AG08395 (cell line): ENCODE measurements at places on chromosomes 5 and 9.

DNA sequence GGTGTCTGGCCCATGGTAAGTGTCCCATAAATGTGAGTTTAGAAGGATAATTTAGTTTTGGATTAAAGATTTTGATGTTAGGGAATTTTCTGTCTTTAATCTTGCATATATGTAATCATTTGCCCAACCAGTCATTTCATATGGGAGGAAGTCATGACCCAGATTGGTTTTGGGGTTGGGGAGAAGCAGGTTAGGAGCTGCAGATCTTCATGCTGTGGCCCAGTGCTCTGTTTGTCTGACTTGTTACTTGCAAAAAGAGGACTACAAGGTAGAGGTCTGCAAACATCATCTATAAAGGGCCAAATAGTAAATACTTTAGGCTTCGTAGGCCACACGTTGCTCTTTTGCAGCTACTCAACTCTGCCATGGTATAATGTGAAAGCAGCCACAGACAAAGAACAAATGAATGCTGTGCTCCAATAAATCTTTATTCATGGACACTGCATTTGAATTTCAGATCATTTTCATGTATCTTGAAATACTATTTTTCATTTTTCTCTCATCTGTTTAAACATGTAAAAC lies 16.8 kb downstream of the OSTF1 start:
- DNase-seq: no peak

DNA sequence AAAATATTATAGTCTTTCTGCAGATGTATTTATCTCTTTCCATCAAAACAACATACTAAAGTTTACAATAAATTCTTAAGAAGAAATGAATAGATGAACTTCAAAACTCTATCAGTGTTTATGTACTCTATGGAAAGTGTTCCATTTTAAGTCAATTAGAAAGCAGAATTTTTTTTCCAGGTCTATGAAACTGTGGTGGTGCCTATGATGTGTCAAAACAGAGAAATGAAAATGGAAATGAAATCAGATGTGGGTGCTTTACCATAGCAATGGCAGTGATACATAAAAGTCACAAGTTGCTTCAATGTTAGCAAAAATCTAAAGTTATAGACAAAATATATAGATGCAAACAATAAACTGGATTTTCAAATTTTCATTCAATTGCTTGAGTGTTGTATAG lies 97.3 kb downstream of the PTCH1 start:
- no peak for DNase-seq

DNA sequence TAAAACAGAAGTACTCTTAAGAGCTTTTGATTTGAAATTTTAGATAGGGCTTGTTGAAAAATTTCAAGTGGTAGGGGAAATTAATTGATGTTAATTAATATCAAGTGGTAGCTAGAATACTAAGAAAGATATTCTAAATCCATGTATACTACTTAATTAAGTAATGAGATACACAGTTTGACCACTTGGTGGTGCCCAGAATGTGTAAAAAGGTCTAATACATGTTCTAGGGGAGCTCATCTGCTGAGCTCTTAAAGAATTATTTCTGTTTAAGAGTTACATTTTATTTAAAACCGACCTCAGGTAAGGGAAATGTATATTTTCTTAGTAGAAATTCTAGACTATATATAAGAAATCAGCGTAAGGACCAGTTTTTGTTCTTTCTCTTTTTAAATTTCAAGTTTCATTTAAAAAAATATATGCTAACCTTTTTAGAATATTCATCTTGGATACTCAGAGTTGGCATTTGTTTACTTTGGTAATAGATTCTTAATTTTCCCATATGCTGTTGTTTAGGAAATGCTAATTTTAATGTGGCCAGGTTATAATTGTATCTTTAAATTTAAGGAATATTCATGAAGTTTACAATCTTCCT lies 61.5 kb downstream of the LNPEP start:
- peak; percentile 43 for DNase-seq

GRCh38 chr5:168931638-168932345 lies 352.6 kb upstream of the PANK3 start:
- DNase-seq: peak; percentile 90

GRCh38 chr5:23072179-23072578 lies 219.0 kb upstream of the CDH12 start:
- DNase-seq: no peak

- peak; percentile 42 for DNase-seq
Observed at GRCh38 chr5:134435560-134435959, 23.9 kb upstream of the CDKN2AIPNL start.

- no peak for DNase-seq
Observed at GRCh38 chr5:38926121-38926520, 80.3 kb downstream of the OSMR start.

- DNase-seq: no peak
Observed at GRCh38 chr5:38426986-38427950, 129.2 kb downstream of the LIFR start.

DNA sequence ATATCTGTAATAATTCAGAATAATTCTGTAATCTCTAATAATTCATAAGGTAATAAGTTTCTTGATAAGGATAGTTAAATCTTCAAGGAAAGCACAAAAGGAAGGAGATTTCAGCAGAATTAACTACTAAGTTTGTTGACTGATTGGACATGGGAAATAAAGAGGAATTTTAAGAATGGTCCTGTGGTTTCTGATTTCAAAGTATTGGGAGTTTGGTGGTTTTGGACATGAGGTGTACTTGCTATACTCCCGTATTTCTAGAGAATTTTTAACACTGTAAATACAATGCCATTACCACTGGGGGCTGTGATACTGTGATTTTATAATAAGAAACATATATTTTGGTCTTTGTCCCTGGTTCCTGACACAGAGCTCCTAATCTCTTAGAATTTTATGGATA lies 123.9 kb downstream of the UNC13B start:
- DNase-seq: peak; percentile 19

DNA sequence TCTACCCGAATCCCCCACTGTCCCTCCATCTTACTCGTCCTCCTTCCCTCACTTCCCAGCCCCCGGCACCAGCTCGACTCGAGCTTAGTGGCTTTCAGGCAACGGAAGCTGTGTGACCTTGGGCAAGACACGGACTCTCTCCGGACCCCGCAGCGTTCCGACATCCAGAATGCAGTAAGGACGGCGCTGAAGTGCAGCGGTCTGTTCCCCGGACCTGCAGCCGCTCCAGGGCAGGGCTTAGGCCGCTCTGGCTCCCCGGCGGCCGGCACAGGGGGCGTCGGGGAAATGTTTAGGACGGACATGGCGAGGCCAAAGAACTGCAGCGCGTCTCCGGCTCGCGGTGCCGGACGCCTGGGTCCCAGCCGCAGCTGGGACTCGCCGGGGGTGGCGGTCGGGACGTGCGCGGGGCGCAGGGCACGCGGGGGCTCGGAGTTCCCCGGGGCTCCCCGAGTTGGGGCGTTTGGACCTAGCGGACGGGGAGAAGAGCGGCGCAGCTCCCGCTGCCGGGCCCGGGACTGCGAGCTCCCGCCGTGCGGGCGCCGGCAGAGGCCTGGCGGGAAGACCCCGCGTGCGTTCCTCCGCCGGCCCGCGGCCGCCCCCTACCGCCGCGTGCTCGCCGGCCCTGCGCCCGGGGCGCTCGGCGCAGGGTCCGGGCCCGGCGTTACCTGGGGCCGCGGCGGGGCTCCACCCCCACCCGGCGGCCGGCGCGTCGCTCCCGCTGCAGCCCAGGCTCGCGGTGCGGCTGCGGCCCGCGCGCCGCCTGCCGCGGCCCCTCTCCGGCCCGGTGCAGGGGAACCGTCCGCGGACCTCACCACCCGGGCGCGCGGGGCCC lies 5.6 kb upstream of the RNF44 start:
- no peak for DNase-seq

GRCh38 chr9:14467675-14468374 lies 153.9 kb upstream of the NFIB start:
- no peak for DNase-seq

DNA sequence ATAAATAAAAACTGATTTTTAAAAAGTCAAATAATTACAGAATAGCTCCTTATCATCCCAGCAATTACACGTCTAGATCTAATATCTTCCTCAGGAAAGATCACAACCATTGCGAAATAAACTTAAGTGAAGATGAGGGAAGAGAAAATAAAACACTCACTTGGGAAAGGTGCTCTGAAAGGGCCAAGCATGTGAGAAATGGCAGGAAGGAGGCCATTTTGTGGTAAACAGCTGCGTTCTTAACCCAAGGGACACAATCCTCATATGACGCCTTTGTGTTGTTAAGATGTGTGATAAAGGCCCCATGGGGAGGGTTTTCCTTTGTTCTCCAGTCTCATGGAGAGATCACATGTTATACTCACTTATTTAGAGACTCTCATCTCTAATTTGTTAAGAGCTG lies 32.5 kb downstream of the JAKMIP2 start:
- DNase-seq: no peak
